Activated naive CD8-positive, alpha-beta T cell treated with anti-CD3 and anti-CD28 coated beads, Interleukin-2, amount 50 U/mL, for 24 hours (primary cell): ENCODE measurements at places on chromosomes 12 and 14.

GRCh38 chr12:19447386-19447785 lies 8.1 kb downstream of the AEBP2 start:
- DNase-seq = no peak

DNA sequence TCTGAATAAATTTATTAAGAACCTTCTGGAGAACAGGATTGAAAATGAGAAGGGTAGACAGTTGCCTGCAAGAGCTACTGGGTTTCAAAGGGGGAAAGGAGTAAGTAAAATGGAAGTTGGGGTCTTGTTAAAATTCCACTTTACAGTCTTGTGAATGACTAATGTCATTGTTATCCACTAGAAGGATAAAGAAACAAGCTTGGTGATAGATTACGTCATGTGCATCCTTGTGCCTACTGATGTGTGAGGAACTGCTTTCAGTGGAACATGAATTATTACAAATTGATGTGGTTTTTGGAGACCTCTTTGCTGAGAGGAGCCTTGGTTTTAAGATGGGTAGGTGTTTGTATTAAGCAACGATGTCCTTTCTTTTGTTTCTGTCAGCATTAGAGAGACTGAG lies 272.5 kb upstream of the PRICKLE1 start:
- DNase-seq = no peak

DNA sequence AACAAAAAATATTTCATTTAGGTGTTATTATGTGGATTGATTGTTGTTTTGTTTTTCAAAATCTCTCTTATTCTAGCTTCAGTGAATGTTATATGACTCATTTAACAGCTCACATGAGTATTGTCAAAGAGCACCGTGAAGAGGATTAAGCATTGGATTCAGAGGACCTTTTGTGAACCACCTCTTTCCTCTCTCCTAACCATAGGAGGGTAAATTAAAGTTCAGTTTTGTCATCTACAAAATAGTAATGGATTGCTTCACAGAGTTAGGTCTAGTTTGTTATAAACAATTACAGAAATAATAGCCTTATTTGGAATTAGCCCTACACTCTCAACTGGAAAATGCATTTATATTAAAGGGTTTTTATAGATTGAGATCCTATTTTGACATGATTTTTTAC lies 962 bp upstream of the KERA start:
- DNase-seq = no peak

- no peak for DNase-seq
These were observed 71.9 kb upstream of the HOXC13 start for GRCh38 chr12:53866727-53867126.

GRCh38 chr14:89823743-89824142 lies 130.8 kb downstream of the EFCAB11 start:
- DNase-seq = no peak

- DNase-seq = no peak
These were observed 104.7 kb downstream of the VEZT start for GRCh38 chr12:95322326-95322725.
